ENCODE measurements at places on chromosomes 2 and 18.

- no peak for DNase-seq
Measured at GRCh38 chr2:196587739-196588138, 51.8 kb upstream of the CCDC150 start.

DNA sequence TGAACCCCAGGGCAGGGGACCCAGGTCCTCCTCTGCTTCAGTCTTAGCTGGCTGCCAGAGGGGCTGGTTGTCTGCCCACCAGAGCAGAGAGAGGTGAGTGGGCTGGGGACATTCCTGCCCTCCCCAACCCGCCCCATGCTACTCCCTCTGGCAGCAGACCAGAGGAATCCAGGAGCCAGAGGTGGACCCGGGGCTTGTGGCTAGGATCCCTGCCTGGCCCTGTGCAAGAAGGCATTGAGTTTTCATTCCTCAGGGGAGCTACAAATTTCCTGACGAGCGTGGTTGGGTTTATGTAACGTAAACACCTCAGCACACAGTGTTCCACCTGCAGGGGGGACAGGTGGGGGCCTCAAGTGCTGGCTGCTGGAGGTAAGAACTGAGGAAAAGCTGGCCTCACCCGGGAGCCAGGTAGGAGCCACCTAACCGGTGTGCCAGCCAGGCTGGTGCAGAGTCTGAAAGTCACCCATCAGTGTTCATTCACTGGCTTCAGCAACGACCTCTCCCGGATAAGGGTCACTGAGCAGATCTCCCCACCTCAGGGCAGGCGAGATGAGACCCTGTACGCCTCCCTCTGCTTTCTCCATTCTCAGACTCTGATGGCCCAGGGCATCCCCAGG is 246.8 kb downstream of the DYSF start:
- DNase-seq, result no peak

DNA sequence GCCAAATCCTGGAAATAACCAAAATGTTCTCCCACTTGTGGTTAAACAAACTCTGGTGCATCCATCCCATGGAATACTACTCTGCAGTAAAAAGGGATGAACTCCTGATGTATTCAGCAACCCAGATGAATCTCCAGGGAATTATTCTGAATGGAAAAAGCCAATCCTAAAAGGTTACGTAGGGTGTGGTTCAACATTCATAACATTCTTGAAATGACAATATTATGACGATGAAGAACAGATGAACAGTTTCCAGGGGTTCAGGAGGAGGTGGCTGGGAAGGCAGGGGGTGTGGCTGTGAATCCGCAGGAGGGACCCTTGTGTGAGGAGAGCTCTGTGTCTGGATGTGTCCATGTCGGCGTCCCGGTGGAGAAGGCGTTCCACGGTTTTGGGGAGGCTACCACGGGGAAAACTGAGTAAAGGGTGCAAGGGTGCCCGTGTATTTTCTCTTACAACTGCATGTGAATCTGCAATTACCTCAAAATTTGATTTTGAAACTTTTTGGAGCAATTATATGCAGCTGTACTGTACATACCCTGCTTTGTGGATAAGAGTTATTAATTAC is 47.3 kb downstream of the KCNG2 start:
- no peak for DNase-seq

- no peak for DNase-seq
Measured at GRCh38 chr2:121625953-121626352, 23.3 kb downstream of the CLASP1 start.
